Neural progenitor cell (in vitro differentiated cells): ENCODE measurements at places on chromosomes 7 and 10. TPM values are rescaled to one million over a fixed set of nuclear protein-coding genes. Genes with fewer than 3 reads are reported as not detected.
A peak's percentile ranks its signal among the peaks of the same experiment; 100 is the strongest.

DNA sequence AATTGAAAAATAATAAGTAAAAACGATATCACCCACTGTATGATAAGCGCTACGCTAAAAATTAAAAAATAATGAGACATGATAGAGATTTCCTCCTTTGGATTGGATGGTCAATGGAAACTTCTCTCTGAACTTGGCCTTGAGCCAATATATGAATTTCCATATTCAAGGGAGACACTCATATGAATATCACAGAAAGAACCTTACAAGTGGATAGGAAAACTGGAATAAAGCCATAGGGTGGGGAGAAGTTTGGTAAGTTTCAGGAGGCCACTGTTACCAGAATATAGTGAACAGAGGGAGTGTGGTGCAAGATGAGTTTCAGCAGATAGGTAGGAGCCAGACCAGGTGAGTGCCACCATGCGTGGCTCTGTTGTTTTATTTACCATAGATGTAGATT is 147.2 kb downstream of the SEM1 start:
- no peak for DNase-seq

DNA sequence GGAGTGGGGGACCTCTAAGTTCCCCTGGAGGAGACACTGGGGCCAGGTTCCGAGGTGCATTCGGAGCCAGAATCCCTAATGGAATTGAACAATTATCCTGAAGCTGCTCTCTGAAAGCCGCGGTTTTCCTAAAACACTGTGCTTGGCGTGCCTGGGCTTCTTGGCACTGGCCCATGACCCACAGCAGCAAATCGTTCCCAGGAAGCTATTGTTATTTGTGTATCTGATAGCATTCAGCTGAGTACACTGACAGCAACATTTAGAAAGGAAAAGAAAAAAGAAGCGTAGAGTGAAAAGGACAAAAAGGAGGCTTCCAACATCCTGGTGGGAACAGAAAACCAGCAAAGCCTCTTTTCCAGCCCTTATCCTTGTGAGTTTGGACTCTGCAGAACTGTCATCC is 339.8 kb downstream of the FRMD4A start:
- no peak for DNase-seq

GRCh38 chr7:106668861-106669524 is 8.0 kb upstream of the CCDC71L start:
- DNase-seq: no peak

- DNase-seq: no peak
Observed at GRCh38 chr10:1873661-1874315, 136.5 kb upstream of the ADARB2 start.

The ZCWPW1 gene
- total RNA-seq: 1.4 and 1.8 TPM in 2 replicates

The BMPER gene
- 0.74 and 1.2 TPM in 2 replicates for total RNA-seq

DNA sequence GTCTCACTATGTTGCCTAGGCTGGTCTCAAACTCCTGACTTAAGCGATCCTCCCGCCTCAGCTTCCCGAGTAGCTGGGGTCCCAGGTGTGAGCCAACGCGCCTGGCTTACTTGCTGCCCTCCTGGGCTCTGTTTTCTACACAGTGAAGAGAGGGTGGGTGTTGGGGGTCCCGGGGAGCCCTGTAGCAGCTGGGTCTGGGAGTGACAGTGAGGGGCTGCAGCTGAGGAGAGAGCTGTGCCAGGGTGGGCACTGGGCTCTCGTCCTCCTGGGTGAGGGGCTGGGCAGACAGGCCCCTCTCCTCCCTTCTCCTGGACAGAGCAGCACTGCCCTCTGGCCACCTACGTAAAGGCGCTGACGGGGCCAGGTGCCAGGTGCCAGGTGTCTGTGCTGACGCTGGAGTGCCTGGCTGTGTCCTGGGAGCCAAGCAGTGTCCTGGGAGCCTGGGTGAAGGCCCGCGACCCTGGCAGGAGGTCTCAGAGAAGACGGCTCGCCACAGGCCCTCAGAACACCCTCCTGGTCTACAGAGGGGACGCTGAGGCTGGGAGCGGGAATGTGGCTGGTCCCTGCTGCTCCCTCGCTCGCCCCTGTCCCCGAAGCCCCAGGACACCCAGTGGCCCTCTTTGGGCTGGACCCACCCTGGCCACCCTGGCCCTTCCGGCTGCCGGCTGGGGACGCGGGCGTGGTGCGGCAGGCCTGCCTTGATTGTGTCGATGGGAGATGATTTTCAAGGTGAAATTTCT is 35.6 kb downstream of the UNCX start:
- no peak for DNase-seq

The AOAH gene
- 5.5 and 5.9 TPM in 2 replicates for total RNA-seq

DNA sequence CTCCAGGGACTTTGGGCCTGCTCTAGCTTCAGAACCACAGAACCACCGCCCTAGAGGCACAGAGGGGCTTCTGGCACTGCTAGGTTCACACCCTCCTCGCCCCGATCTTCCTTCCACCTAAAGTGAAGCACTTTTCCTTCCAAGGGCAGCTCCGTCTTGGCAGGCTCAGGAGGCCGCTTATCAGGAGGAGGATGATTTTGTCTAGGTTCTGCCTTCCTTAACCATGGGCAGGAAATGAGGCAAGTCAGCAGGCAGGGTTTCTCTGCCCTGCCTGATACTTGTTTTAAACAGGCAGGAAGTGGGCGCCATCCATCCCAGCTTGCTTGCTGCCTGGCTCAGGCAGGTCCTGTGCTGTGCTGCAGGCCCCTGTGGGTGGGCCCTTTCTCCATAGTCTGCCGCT is 8.3 kb upstream of the ATP6V0E2 start:
- DNase-seq: no peak

GRCh38 chr7:20858951-20859350 is 72.3 kb upstream of the SP8 start:
- DNase-seq: no peak

The KCP gene
- total RNA-seq: 0.06 and 3.5 TPM in 2 replicates

DNA sequence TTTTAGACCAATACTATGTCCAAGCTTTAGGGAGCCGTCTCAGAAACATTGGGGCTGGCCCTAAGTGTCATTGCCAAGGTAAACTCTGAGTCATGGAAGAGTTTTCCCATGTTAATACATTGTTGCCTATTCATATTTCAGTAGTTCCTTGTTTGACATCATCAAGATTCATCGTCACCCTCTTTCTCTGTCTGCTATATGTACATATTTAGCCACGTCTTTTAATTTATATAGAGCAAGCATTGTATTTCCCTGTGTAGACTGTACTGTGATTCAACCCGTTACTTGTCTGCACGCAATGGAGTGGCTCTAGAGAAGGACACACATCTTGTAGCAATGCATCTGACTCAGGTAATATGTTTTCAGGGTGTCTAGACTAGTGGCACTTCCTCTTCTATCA is 217.9 kb upstream of the TPK1 start:
- no peak for DNase-seq

DNA sequence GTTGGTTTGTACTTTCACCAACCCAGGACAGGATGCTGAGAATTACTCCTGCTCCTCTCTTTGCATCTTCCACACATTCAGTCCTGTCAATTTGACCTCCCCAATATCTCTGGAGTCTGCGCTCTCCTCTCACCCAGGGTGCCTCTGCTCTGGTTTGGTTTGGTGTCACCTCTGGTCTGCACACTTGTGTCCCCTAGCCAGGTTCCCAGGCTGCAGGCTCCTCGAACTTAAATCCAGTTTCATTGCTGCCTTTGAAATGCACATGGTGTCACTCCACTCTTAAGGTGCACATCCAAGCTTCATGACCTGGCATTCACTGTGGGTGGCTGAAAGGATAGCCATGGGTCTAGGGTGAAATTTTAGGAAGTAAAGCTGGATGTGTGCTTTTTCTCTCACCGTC is 271.6 kb downstream of the RPS24 start:
- DNase-seq: no peak

The RHOBTB1 gene
- total RNA-seq: 15.1 and 21.5 TPM in 2 replicates

DNA sequence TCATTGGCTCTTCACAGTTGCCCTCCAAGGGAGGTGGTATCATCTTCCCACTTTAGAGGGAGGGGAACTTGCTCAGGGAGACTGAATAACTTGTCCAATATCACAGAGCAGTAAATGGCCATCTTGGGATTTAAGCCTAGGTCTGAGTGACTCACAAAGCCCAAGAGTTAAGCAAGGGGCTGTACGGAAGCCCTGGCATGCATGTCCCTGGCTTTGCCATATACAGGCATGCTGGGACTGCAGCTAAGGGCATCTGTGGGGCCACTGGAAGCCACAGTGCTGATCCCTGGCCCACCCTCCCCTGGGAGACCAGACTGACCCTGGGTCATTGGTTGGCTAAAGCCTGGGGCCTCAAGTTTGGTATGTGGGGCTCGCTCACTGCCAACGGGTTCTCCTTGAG is 3.1 kb downstream of the VSIR start:
- no peak for DNase-seq

DNA sequence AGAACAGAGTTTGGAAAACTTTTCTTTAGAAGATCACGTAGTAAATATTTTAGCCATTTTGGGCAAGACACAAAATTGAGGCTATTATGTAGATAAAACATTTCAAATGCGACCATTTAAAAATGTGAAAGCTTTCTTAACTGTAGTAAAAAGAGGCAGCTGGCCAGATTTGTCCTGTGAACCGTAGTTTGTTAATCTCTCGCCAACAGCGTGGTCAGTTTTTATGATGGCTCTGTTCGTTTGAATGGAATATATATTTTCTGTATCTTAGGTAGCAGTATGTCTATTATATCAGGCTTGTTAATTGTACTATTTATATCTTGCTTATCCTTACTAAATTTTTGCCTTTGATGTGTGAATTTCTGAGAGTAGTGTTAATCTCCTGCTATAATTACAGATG is 124.9 kb downstream of the CCSER2 start:
- no peak for DNase-seq

The NEBL gene
- total RNA-seq: 52.8 and 77.6 TPM in 2 replicates

DNA sequence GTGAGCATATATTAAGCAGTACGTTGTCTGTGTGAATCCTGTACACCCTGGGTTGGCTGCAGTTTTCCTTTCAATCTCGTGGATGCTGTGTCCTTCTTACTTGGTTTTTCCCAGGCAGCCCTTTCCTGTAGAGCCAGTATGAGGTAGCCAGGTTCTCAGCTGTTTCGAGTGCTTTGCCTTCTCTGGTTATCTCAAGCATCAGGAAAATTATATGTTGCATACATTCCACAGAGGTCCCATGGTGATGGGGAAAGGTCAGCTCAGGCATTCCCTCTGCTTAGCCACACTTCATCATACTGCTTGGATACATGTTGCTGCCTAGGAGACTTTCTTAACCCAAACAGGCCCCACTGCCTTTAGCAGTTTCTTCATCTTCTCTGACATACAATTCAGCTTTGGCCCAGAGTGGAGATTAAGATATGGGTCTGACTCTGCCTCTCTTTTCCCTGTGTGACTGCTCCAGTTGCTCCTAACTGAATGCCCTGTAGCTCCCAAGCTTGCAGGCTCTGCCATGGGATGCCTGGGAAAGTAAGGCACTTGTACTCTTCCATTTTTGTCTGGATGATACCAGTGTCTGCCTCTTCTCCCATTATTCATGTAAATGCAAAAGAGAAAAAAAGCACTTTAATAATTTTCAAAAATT is 11.3 kb downstream of the GNAI1 start:
- DNase-seq: no peak

- DNase-seq: peak; percentile 2
Observed at GRCh38 chr7:126658684-126659083, 594.1 kb downstream of the GRM8 start.

GRCh38 chr10:98308669-98309365 is 40.8 kb upstream of the LOXL4 start:
- peak; percentile 45 for DNase-seq

- DNase-seq: no peak
Observed at GRCh38 chr10:23676296-23676695, 237.4 kb downstream of the OTUD1 start.

The TAS2R3 gene
- 1.2 and 2.2 TPM in 2 replicates for total RNA-seq

- peak; percentile 65 for DNase-seq
Observed at GRCh38 chr7:51620706-51621105, 304.1 kb upstream of the COBL start.

GRCh38 chr7:159010937-159011721 is 133.5 kb downstream of the VIPR2 start:
- DNase-seq: no peak

The CARD11 gene
- 0.75 and 0.87 TPM in 2 replicates for total RNA-seq

The PON1 gene
- 1.7 and 1.8 TPM in 2 replicates for total RNA-seq

DNA sequence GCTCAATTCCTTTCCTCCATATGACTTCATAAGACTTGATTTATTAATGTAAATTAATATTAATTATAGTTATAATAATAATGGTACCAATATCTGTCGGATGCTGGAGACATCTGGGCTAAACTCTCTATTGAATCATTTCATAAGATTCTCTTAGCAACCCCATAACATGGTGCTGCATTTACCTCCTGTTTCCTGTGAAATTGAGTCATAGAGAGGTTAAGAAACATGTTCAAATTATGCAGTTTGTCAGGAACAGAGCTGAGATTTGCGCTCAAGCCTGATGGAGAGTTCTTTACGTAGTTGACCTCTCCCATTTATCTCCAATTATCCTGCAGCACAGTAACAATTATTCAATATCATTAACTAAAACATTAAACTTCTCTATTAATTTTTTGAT is 621.8 kb upstream of the FZD8 start:
- DNase-seq: no peak

GRCh38 chr10:119498889-119499676 is 43.4 kb downstream of the RGS10 start:
- no peak for DNase-seq

DNA sequence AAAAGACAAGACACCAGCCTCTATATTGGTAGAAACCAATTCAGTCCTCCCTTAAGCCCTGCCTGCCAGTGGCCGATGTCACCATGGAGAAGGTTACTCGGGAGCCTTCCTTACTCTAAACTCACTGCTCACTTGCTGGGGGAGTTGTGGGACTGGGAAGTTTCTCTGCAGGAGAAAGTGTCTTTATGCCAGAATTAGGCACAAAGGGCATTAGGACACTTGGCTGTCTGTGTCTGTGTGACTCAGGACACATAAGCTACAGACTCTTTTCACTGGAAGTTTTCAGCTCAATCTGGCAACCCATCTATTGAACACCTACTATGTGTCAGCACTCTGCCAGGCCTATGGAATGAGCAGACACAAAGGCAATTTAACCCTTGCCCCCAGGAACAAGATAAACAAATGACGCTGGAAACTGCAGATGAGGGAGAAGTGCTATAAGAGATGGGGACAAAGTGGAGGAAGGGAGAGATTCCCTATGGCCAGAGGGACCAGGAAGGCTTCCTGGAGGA is 49.5 kb upstream of the CACUL1 start:
- peak; percentile 10 for DNase-seq

DNA sequence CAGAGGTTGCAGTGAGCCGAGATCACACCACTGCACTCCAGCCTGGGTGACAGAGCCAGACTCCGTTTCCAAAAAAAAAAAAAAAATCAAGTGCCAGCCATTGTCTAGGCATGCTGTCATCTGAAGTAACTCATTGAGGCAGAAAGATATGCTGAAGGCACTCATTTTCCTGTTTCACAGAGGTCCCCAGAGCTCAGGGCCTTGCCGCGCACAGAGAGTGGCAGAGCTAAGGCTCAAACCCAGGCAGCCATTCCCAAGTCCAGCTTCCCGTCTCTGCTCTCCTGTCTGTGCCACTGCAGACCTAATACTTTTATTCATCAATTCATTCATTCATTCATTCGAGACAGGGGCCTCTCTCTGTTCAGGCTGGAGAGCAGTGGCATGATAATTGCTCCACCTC is 3.5 kb downstream of the GRIFIN start:
- no peak for DNase-seq
